ENCODE measurements at places on chromosomes 13 and 19.

GRCh38 chr19:46618670-46619231 lies 6.1 kb downstream of the PTGIR start:
- peak; percentile 75 for DNase-seq

DNA sequence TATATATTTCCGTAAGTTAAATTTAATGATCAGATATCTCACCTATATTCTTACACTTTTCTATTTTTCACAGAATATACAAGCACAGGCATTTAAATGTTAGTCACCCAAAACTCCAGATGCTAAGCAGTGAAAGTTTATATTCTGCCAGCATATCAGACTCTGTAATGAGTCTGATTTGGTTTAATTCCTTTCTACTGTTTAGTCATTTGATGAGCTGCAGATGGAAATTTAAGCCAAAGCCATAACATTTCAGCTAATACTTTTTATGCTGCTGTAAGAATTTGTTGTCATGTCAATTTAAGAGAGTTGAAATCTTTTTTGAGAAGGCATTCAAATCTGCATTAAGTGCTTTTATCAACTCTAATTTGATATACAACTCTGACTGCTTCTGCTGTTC lies 8.0 kb downstream of the FRY start:
- no peak for DNase-seq

DNA sequence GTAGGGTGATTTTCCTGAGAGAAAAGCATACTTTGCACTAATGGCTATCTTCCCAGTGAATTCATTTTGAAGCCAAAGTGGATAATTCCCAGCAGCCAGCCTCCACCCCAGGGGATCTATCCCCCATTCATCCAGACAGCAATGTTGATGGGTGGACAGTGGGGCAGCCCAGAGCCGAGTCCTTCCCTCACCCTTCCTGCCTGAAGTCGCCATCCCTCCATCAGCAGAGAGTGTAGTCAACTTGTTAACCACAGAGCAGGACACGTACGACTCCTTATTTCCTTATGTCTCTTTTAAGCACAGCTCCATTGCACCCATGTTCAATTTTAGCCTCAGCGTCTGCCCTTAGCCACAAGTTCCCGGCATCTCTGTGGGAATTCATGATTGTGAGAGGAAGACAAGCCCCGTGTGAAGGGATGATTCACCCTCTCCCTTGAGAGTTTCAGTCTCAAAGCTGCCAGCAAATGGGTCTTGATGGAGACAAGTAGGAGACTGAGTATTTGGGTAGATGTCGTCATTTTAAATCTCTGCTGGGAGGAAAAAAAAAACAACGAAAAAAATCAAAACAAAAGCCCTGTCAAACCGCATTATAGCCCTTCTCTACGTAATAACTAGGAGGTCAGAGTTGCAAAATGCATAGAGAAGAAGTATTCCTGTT lies 58.3 kb upstream of the MEDAG start:
- no peak for DNase-seq

DNA sequence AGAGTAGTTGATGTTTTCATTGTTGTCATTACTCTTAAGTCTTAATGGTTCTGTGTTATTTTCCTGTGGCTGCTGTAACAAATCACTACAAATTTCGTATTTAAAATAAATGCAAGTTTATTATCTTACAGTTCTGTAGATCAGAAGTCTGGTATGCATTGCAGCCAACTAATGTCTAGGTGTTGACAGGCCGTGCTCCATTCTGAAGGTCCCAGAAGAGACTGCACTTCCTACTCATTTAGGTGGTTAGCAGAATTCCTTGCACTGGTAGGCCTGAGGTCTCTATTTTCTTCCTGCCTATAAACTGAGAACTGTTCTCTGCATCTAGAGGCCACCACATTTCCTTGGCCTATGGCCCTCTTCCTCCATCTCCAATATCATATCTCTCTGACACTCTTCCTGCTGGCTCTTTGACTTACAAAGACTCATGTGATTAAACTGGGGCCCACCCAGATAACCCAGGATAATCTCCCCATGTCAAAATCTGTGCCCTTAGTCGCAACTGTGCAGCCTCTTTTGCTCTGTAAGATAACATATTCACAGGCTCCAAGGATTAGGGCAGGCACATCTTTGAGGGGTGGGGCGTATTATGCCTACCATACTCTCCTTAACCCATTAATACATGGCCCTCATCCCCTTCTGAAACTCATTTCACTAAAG lies 468.4 kb downstream of the FOXO1 start:
- DNase-seq: no peak

DNA sequence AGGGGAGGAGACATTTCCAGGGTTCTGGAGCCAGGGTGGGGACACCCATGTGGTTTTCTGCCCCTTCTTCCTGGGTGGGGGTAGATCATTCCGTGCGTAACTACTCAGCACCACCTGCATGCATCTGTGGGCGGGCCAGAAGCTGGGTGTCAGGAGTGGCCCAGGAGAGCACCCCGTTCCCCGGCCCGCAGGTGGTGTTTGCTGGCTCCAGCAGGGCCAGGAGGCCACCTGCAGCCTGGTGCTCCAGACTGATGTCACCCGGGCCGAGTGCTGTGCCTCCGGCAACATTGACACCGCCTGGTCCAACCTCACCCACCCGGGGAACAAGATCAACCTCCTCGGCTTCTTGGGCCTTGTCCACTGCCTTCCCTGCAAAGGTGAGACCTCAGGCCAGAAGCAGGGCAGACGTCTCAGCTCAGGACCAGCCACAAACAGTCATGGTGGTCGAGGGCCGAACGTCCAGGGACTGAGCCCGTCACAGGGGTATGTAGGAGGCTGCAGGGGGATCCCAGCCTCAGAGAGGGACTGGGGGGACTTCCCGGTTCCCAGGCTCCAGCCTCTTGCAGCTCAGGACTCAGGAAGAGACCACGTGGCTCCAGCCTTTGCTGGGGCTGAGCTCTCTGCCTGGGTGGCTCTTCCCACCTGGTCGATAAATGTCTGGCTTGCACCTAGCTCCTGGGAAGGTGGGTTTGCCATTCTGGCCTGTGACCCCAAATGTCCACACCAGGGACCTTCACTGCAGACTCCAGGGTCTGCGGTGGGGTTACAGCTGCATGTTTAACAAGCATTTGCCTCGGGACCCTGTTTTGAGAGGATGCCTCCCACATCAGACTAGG lies 1.6 kb downstream of the FSTL3 start:
- DNase-seq: no peak

- no peak for DNase-seq
Measured at GRCh38 chr19:7739801-7740681, 7.3 kb downstream of the CD209 start.

DNA sequence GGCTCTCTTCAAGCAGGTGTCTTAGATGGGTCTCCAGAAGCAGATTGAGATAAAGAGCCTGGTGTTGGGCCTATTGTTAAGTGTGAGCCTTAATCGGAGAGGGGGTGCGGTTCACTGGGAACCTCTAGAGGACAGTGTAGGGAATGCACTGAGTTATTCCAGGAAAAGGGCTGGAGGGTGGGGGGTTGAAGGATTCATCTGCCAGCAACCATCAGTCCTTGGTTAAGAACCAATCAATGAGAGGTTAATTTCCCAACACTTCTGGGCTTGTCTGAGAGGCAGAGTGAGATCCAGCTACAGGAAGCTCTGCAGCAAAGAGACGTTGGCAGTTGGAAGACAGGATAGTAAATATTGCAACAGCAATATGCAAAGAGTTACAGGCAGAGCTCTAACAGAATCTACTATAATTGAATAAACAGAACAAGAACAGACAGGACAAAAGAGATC lies 28.7 kb downstream of the CYP4F2 start:
- DNase-seq: peak; percentile 82

- DNase-seq: no peak
Measured at GRCh38 chr13:44267980-44268379, 105.6 kb upstream of the SERP2 start.

All from D341Med (cell line).